ENCODE measurements at places on chromosomes 16 and 17.

- ATAC-seq = no peak
These were observed 105.8 kb downstream of the DNAH9 start for GRCh38 chr17:11704041-11704440.

DNA sequence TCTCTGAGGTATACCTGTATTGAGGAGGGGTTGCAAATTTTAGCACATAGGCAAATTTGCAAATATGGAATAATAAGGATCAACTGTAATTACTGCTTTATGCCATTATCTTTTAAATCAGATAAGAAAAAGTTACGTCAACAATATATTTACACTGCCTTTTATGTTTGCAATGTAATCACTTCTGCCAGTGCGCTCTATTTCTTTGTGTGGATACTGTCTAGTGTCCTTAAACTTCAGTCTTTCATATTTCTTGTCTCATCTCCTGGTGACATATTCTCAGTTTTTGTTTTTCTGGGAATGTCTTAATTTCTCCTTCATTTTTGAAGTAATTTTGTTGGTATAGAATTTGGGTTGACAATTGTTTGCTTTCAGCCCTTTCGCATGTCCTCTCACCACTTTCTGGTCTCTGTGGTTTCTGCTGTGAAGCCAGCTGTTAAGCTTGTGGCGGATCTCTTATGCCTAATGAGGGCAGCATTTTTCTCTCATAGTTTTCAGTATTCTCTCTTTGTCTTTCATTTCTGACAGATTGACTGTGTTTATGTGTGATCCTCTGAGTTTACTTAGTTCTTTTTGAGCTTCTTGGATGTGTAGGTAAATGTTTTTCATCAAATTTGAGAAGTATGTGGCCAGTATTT lies 37.6 kb upstream of the ABCC11 start:
- no peak for ATAC-seq

GRCh38 chr17:82913304-82914043 lies 73.7 kb upstream of the ZNF750 start:
- no peak for ATAC-seq

GRCh38 chr17:65085397-65085796 lies 28.9 kb upstream of the GNA13 start:
- ATAC-seq = no peak

- no peak for ATAC-seq
These were observed 15.0 kb downstream of the TRPV1 start for GRCh38 chr17:3594051-3594800.

- peak; percentile 77 for ATAC-seq
These were observed 25.7 kb downstream of the CIBAR2 start for GRCh38 chr16:85086347-85087291.

- peak; percentile 98 for ATAC-seq
These were observed 86.4 kb downstream of the FOXL1 start for GRCh38 chr16:86664522-86665318.

DNA sequence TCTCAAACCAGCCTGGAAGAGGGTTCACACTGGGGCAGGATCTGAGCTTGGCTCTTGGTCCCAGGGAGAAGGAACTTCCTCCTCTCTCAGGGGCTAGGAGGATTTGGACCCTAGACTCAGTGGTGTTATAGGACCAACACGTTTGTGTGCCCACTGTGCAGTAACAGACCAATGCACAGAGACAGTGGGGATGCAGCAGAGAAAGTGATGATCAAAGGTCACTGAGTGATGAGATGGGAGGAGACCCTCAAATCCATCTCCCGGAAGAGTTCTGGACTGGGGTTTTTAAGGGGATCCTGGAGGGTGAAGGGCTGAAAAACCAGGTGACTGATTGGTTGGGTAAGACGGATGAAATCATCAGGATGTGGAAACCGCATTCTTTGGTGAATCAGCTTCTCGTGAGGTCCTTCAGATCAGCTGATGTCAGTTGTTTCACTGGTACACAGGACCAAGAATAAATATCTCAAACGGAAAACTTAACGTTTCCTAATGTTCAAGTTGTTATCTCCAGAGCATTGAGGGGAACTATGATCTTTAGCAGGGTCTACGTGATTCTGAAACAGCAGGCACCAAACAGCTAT lies 3.3 kb upstream of the VAC14 start:
- ATAC-seq = no peak

DNA sequence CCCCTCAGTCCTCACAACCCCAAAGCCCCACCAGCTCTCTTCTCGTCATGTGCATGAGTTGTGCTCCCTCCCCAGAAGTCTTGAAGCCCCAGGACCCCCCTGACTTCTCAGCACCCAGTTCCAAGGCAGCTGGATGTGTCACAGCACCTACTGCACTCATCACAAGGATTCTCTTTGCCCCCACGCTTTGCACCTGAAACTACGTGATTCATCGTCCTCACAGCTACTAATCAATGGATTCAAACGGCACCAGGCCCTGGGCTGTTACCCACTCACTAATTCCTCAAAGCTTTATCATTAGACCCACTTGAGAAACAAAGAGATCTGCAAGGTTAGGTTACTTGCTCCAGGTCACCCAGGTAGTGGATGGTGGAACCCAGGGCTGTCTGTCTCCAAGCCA lies 45.1 kb upstream of the NDRG4 start:
- no peak for ATAC-seq

- ATAC-seq = no peak
These were observed 3.8 kb downstream of the FAM83G start for GRCh38 chr17:19000531-19001325.

DNA sequence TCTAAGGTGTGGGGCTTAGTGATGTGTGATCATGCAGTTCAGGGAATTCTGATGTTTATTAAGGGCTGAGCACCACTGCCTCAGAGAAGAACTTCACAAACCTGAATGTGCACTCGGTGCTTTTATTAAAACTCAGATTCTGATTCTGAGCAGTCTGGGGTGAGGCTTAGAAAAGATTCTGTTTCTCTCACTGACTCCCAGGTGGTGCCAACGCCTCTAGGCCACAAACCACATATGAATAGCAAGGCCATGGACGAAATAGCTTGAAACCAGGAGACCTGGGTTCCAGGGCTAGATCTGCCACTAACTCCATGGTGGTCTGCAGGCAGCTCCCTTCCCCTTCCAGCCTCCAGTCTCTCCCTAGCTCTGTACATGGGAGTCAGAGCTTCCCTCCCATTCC lies 169.1 kb downstream of the HS3ST3B1 start:
- ATAC-seq = no peak

- no peak for ATAC-seq
These were observed 13.3 kb downstream of the UTS2R start for GRCh38 chr17:82384730-82385481.

- ATAC-seq = no peak
These were observed 18.2 kb upstream of the SP6 start for GRCh38 chr17:47869114-47869513.

- ATAC-seq = no peak
These were observed 134.1 kb upstream of the HS3ST3A1 start for GRCh38 chr17:13735861-13736260.

DNA sequence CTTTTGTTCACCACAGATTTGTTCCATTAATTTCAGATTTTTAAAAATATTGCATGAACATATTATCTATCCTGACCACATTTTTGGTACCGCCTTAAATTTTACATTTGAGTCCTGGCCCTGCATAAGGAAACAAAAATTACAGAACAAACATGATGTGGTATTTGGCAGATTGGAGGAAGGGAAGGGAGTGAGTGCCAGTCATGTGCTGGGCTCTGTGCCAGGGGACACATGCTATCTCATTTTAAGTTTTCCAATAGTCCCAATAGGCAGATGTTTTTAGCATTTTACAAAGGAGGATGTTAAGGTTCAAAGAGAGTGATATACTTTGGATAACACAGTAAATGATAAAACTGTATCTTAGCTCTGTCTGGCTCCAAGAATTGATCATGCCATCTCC lies 185.1 kb downstream of the CDK5R1 start:
- no peak for ATAC-seq

- no peak for ATAC-seq
These were observed 22.3 kb downstream of the NPTX1 start for GRCh38 chr17:80453998-80454556.

- no peak for ATAC-seq
These were observed 2.7 kb downstream of the NDUFAF8 start for GRCh38 chr17:81241648-81242420.

DNA sequence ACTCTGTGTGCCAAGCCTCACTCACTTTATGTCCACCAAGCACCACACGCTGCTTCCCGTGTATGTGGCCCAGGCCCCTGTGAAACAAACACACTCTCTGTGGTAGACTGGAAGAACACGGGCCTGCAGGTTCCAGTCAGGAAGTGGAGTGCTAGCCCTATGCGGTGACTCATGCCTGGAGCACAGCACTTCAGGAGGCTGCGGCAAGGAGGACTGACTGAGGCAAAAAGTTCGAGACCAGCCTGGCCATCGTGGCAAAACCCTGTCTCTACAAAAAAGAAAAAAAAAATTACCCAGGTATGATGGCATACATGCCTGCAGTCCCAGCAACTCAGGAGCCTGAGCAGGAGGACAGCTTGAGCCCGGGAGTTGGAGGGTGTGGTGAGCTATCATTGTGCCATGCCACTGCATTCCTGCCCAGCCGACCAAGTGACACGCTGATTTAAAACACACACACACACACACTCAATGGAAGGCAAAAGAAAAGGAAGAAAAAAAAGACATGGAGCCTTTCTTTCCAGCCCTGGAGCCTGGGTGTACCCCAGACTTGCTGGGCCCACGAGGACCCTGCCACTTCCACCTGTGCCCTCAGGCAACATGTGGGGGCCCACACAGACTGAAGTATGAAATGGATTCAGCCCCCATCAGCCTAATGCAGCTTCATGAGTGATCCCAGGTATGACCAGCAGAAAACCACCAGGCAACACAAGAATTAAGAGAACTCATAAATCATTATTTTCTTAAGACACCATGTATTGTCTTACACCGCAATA lies 126.6 kb downstream of the ANKRD11 start:
- peak; percentile 16 for ATAC-seq

DNA sequence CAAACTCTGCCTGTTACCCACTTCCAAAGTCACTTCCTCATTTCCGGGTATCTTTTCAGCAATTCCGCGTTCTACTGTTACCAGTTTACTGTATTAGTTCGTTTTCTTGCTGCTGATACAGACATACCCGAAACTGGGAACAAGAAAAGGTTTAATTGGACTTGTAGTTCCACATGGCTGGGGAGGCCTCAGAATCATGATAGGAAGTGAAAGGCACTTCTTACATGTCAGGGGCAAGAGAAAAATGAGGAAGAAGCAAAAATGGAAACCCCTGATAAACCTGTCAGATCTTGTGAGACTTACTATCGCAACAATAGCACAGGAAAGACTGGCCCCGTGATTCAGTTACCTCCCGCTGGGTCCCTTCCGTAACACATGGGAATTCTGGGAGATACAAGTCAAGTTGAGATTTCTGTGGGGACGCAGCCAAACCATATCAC lies 30.9 kb downstream of the PAFAH1B1 start:
- ATAC-seq = no peak

DNA sequence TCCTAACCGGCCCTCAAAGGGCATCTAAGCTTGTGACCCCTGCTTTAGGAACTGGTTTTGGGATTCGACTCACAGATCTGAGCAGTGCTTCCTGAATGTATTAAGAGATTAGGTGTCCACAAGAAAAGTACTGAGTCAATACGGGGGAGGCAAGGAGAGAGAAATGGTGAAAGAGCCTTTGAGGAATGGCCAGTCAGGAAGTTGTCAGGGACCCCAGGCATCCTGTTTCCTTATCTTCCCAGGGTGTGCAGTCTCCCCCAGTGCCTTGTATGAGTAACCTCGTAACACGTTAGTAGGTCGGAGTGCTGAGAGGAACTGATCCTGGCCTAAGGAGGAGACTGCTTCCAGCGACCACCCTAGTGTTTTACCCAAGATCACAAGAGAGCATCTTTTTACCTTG lies 16.4 kb upstream of the TMED6 start:
- no peak for ATAC-seq

DNA sequence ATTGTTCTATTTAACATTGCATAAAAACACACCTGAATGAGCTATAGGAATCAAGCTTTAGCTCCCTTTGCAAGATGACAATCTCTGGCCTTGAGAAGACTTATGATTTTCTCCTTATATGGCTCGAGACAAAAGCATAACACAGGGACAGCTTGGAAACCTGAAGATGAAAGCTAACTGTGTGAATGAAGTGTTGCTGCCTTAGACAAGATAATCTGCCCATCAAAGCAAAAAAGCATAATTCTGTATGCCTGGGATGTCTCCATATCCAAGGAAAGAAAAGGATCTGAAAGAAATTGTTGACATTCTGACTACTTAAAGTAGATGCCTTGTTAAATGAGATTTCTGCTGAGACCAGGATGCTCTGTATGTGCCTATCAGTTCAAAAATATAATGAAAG lies 526.7 kb upstream of the TOM1L1 start:
- ATAC-seq = no peak

DNA sequence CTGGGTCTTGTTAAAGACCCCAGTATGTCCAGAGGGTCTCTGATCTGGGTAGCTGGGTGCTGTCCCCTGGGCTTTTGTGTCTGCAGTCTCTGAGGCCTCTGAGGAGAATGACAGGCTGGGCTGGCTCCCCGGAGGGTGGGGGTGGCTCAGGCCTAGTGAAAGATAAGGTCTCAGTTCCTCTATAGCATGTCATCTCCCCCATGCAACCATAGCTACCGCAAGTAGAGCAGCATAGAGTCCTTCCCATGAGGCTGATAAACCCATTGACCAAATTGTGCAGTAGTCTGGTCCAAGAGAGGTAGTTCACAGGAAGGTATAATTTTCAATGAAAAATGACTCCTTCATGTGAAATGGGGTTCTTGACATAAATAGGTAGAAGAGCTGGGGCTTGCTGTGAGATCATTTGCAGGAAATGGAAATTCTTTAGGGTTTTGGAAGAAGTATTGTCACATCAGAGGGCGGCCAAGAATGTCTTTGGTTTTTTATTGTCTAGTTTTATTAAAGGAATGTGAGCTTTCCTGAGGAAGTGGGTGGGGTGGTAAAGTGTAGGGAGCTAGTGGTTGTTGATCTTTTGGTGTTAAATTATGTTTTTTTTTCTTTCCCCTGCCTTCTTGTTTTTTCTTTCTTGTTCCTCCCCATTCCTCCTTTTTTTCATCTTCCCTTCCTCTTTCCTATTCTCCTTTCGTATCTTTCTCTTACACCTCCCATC lies 21.0 kb downstream of the SLC7A6OS start:
- ATAC-seq = peak; percentile 84

- no peak for ATAC-seq
These were observed 145.8 kb upstream of the CDH5 start for GRCh38 chr16:66220702-66221101.

GRCh38 chr16:81618661-81619060 lies 160.4 kb upstream of the PLCG2 start:
- ATAC-seq = no peak

- no peak for ATAC-seq
These were observed 60.1 kb upstream of the TMEM132E start for GRCh38 chr17:34519282-34519681.

GRCh38 chr17:40515011-40515410 lies 13.6 kb upstream of the TNS4 start:
- no peak for ATAC-seq

DNA sequence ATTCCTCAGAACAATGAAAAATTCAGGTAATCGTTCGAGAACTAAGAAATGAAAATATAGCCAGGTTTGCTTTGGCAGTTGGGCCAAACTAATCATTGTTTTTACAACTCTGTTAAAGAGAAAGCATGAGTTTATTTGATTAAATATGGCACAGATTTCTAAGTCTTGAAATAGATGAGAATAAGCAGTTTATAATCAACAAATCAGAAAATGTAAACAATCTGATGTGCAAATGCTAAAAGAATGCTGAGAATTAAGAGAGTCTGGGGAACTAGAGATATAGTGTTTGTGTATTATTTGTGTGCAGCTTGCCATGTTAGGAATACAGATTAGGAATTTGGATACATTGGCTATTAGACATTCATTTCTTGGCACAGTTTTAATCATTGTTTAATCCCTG lies 212.5 kb downstream of the TANC2 start:
- ATAC-seq = no peak
